ENCODE measurements at places on chromosomes 7 and 10.

- no peak for DNase-seq
Observed at GRCh38 chr7:2488272-2488645, 12.1 kb upstream of the GRIFIN start.

GRCh38 chr10:93851169-93851568, 42.6 kb upstream of the SLC35G1 start:
- no peak for DNase-seq

DNA sequence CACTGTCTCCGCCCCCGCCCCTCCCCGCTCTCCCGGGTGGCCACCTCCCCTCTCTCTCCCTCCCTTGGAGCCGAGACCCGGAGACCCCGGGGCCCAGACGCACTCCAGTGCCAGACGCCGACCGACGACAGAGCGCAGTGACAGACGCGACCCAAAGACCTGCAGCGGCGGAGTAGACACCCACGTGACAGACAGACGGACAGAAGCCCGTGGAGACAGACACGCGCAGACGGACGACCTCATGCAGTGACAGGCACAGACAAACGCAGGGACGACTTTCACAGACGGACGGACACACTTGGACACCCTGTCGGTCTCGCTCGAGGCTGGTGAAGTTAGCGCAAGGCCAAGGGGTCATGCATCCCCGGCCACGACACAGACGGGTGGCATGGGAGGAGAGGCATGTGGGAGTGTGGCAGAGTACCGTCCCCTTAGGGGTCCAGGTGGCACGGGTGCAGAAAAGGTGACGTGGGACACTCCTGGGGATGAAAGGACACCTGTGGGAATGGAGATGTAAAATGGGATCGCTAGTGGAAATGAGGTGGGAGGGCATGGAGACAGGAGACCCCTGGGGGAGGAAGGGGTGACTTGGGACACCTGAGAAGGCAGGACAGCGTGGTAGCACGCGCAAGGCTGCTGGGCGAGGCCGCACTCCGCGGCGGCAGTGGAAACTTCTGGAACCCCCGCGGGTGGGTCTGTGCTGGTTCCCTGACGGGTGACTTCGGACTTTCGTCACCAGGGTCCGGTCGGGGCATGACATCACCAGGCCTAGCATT, 456 bp upstream of the ACHE start:
- no peak for DNase-seq

- DNase-seq: peak; percentile 98
Observed at GRCh38 chr7:112484671-112485167, 3.9 kb downstream of the LSMEM1 start.

DNA sequence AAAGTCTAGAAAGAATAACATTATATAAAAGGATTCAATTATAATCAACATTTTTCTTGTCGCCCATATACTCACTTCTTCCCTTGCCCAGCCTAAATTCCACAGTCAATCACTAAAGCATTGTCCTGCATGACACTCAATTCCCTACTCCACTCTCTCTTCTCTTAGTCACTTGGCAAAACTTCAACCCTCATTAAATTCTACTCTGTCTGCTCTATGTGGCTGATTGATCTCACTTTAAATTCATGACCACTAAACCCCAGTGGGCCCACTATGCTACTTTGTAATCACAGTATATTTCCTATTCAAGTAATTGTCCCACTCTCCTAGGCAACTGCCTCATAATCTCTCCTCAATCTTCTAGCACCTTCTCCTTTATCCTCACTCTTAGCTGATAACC, 54.1 kb downstream of the MTERF1 start:
- DNase-seq: peak; percentile 46

GRCh38 chr10:24331457-24331856, 122.5 kb downstream of the KIAA1217 start:
- DNase-seq: peak; percentile 91

GRCh38 chr7:150734254-150734653, 3.0 kb upstream of the GIMAP5 start:
- DNase-seq: no peak

DNA sequence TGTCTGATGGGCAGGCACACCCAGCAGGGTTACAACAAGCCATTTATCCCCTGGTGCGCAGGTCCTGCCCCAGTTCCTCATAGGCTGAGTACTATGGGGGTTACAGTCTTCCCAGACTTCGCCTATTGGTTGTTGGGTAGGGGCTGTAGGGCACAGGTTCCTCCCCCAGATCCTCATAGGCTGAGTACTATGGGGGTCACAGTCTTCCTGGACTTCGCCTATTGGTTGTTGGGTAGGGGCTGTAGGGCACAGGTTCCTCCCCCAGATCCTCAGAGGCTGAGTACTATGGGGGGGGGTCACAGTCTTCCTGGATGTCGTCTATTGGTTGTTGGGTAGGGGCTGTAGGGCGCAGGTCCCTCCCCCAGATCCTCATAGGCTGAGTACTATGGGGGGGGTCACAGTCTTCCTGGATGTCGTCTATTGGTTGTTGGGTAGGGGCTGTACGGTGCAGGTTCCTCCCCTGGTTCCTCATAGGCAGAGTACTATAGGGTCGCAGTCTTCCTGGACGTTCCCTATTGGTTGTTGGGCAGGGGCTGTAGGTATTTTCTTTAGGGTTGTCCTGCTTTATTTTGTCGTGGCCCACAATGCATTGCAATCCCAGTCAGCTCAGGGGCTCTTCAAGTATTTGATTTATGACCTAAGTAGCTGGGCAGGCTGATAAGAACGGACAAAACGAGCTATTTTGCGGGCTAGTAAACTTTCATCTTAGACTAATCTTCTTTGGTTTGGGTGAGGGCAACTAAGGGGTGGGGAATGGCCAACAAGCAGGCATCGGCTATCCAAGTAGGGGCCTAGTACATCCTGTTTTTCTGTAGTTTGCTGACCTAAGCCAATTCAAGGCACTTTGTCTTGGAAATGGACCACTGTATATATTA, 3.4 kb downstream of the LRRC27 start:
- no peak for DNase-seq

GRCh38 chr10:84523526-84523925, 195.1 kb downstream of the CCSER2 start:
- peak; percentile 29 for DNase-seq

GRCh38 chr7:20777377-20778062, 9.2 kb downstream of the SP8 start:
- DNase-seq: no peak

GRCh38 chr7:26681819-26682418, 182.5 kb downstream of the SKAP2 start:
- peak; percentile 37 for DNase-seq

DNA sequence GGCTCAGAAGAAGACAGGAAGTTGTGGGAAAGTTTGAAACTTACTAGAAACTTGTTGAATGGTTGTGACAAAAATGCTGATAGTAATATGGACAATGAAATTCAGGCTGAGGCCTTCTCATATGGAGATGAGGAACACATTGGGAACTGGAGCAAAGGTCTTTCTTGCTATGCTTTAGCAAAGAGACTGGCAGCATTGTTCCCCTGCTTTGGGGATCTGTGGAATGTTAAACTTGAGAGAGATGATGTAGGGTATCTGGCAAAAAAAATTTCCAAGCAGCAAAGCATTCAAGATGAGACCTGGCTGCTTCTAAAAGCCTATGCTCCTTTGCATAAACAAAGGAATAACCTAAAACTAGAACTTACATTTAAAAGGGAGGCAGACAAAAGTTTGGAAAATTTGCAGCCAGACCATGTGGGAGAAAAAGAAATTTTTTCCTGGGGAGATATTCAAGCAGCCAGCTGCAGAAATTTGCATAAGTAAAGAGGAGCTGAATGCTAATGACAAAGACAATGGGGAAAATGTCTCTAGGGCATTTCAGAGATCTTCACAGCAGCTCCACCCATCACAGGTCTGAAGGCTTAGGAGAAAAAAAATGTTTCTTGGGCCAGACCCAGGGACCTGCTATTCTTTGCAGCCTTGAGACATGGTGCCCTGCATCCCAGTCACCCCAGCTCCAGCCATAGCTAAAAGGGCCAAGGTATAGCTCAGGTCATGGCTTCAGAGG, 16.5 kb upstream of the KCND2 start:
- no peak for DNase-seq

GRCh38 chr10:97333601-97334369, 744 bp downstream of the FRAT2 start:
- DNase-seq: peak; percentile 18

GRCh38 chr7:5420881-5421713, 2.5 kb downstream of the TNRC18 start:
- no peak for DNase-seq

- DNase-seq: no peak
Observed at GRCh38 chr7:35261041-35261440, 7.1 kb upstream of the TBX20 start.

- DNase-seq: no peak
Observed at GRCh38 chr10:1972406-1972805, 235.1 kb upstream of the ADARB2 start.

- peak; percentile 48 for DNase-seq
Observed at GRCh38 chr10:80530251-80530650, 7.5 kb upstream of the SH2D4B start.

DNA sequence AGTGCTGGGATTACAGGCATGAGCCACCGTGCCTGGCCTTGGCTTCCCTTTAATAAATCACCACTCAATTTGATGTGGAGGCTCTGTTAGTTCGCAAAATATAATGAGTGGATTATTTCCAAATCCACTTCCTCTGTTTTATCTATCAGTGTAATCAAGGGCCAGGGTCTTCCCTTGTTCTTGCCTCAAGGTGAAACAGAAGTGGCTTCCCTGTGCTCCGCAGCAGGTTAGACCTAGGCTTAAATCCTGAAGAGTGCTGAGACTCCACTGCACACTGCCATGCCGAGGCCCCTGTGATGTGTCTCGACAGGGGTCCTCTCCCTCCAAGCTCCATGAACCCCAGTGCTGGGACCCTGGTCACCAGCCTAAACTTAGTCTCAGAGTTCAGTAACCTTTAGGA, 59.0 kb downstream of the MDH2 start:
- no peak for DNase-seq

- DNase-seq: no peak
Observed at GRCh38 chr7:19572566-19572965, 136.3 kb downstream of the POLR1F start.

- no peak for DNase-seq
Observed at GRCh38 chr10:14876764-14877163, 1.9 kb upstream of the SUV39H2 start.

DNA sequence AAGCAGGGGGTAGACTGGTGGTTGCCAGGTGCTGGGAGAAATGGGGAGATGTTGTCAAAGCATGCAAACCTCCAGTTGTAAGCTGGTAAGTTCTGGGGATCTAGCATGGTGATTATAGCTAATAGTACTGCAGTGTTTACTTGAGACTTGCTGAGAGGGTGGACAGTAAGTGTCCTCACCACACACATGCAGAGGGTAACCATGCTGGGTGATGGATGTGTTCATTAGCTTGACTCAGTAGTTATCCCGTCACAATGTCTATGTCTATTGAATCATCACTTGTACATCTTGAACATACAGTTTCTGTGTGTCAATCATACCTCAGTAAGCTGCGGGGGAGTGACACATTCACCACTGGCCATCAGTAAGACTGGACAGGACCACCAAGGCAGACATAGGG, 42.1 kb downstream of the GSDME start:
- no peak for DNase-seq

GRCh38 chr7:92778972-92779371, 57.4 kb downstream of the CDK6 start:
- peak; percentile 86 for DNase-seq

DNA sequence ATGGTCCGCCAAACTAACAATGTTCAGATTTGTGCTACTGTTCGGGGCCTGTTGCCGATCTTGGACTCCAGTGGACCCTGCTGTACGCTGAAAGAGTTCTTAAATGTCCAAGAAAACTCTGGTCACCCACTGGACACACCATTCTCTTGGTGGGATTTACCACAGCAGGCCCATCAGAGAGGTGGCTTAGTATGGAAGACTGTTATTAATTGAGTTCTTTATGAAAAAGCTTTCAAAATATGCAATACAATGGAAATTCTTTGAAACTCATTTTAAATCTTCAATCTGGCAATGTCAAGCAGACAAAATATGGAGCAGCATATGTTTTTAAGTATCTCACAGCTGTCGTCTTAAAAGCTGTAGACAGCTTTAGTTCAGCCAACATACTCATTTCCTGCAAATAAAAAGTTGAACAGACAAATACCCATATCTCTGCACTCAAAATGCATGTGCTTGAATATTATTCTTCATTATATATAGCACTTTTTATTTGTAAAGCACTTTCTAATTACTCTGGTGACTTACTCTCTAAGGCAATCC, 37.4 kb upstream of the GRM8 start:
- no peak for DNase-seq

DNA sequence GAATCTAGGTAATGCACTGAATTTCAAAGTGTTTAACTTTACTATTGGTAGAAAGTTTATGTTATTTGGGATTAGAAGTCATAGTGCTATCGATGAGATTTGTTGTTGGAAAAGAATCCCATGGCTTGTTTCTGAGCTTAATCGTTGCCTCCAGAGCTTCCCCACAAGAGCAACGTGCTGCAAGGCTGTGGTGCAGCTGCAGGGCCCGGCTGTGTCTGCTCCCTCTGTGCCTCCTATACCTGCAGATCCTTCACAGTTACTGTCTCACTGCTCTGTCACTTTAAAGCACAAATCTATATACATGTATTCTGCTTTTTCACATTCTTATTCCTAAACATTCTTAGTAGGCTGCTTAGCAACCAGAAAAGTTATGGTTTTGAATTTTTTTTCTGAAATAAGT, 826.6 kb upstream of the COBL start:
- no peak for DNase-seq

DNA sequence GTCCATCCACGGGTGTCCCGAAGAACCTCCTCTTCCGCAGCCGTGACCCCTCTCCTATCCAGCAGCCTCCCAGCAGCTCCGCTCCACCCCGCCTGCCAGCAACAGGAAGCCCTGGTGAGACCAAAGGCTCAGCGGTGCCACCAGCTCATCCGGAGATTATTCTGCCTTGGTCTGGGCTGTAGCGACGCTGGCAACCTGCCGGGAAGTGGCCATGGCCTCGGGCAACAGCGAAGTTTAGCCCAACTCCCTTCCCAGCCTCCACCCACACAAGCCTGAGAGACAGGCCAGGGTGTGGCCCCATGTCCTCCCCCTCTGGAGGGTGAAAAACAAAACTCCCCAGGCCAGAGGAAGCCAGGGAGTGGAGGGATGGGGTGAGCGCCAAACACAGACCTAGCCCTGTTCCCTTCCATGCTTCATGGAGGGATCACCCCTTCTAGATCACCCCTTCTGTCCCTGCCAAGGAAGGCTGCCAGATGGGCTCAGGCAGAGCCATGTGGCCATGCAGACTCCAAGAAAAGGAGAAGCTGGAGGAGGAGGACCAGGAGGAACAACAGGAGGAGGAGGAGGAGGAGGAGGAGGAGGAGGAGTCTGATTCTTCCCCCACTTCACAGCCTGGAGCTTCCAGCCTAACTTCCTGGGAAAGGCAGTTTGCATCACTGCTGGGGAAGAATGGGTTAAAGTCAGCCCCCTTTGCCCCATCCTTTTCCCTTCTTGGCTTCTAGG, 918 bp downstream of the CALHM2 start:
- DNase-seq: peak; percentile 30

- DNase-seq: peak; percentile 87
Observed at GRCh38 chr7:100406767-100407166, 21.7 kb downstream of the ZCWPW1 start.

GRCh38 chr7:70037171-70037933, 439.1 kb downstream of the AUTS2 start:
- no peak for DNase-seq

- no peak for DNase-seq
Observed at GRCh38 chr10:132113206-132113605, 47.5 kb downstream of the JAKMIP3 start.
